Right hindlimb (tissue), 1 donor: ENCODE measurements at places on chromosomes 7 and 10.
A peak's percentile ranks its signal among the peaks of the same experiment; 100 is the strongest.

DNA sequence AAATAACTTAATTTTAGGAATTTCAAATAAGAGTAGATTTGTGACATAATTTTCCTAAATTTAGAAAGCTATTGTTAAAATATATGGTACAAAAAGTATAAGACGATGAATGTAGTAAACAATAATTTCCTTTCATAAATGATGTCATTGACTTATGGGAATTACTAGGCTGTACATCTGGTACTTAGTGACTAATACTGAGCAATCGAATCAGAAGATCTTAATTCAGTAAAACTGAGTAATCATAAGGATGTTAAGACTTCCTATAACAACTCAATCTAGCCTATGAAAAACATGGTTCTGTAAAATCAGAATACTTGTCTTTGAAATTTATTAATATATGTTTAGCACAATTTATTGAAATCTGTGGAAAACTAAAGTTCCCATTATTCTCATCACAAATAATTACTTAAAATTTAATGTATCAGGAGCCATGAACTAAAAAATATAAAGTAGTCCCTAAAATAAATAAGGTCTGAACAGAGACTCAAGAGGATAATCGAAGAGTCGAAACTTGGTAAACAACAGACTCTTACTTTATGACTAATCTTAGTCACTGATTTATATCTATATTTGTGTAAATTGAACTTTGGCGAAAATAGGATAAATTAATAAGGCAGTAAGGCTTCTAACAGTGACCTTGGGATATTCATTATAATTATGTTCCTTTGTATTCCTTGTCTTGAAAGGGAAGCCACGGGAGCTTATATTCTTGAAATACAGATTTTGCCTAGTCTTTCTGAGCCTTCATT lies 142.1 kb downstream of the HGF start:
- DNase-seq: no peak

GRCh38 chr7:45420843-45421495 lies 153.2 kb upstream of the ADCY1 start:
- DNase-seq: peak; percentile 33

- no peak for DNase-seq
Observed at GRCh38 chr7:69706070-69706469, 107.8 kb downstream of the AUTS2 start.

GRCh38 chr7:44824894-44825526 lies 22.9 kb downstream of the H2AZ2 start:
- DNase-seq: no peak

- no peak for DNase-seq
Observed at GRCh38 chr7:35419391-35419755, 165.5 kb upstream of the TBX20 start.

DNA sequence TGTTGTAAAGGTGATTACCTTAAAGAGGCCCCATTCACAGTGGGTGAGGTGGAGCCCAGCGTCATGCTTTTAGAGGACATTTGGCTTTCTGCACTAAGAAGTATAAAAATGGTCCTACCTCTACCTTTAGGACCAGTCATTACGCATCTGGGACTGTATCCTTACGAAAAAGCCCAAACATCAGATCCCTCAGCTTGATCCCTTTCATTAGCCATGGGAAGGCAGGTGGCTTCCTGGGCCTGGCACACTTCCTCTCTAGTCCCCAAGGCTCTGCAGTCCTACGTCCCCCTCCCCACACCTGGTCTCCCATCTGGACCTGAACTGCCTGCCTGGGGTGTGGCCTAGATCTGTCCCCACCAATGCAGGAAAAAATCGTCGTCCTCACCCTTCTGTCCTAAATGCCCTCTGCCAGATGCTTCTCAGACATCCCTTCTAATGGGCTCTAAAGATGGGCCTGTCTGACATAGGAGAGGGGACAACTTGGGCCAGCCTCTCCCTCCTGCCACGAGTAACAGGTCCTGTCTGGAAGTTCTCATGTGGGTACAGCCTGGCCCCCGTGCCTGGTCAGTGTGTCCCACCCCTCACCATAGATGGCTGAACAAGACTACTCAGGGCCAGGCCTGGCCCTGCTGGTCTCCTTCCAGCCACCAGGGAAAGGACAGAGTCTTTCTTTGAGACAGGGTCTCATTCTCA lies 11.8 kb upstream of the SLC18A3 start:
- DNase-seq: no peak

DNA sequence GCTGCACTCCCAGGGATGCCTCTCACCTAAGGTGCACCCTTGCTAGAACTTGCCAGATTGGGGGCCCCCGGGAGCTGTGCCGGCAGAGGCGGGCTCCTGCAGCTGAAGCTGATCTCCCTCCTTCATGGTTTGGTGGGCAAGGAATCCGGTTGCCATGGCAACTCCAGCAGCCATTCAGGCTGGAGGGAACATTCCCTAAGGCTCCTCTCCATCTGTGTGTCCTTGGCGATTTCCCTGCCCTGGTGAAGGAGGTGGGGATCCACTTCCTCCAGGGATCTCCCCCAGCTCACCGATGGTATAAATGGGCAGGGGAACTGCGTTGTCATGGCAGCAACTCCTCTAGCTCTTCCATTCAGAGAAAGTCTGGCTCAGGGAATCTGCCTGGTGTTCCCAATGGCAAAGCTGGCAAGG lies 49.6 kb upstream of the GPR158 start:
- no peak for DNase-seq

DNA sequence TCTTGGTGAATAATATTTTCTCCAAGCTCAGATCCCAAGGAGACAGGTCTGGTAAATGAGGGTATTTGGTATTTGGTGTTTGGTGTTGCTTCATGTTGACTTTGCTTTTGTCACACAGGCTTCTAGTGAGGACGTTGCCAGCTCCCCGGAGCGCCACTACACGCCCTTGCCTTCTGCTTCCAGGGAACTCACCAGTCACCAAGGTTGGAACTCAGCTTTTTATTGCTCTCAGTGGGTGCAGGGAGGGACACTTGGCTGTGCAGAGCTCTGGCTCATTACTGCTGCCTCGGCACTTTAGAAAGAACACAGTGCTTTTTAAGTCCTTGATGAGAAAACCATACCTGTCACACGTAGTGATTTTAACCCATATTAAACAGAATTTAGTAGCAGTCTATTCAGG lies 892.9 kb downstream of the LRMDA start:
- DNase-seq: no peak

GRCh38 chr10:61244261-61244775 lies 208.9 kb downstream of the TMEM26 start:
- no peak for DNase-seq

DNA sequence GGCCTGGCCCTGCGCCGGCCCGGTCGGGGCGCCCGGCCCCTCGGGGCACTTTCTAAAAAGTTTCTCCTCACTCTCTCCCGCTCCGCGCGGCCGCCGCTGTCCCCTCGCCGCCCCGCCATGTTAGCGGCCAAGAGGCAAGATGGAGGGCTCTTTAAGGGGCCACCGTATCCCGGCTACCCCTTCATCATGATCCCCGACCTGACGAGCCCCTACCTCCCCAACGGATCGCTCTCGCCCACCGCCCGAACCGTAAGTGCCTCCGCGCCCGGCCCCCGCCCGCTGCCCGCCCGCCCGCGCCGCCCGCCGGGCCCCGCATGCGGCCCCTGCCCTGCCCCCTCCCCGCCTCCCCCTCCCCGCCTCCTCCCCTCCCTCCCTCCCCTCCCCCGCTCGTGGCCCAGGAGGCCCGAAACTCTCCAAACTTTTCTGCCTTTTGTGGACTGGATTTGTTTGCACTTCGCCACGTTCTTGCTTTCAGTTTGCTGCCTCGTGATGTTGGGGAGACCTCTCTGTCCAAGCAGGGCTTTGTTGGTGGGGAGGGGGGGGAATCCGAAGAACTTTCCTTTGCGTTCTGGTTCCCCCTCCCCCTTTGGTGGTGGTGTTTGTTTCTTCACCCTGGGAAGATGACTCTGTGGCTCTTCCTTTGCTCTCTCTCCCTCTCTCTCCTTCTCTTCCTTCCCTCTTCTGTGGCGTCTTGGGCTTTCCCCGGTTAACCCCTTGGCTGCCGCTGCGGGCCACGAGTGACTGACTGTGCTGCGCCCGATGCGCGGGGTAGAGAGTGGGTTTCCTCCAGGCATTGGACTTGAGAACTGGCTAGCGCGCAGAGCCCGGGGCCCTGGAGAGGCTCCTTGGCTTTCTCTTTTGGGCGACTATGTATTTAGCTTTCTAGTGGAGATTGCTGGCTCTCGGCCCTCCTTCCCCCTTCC lies 1.6 kb downstream of the TCF7L2 start:
- DNase-seq: peak; percentile 89

- peak; percentile 12 for DNase-seq
Observed at GRCh38 chr10:78769526-78769925, 299.2 kb upstream of the ZMIZ1 start.

- DNase-seq: no peak
Observed at GRCh38 chr10:131891929-131892805, 8.6 kb upstream of the PPP2R2D start.

DNA sequence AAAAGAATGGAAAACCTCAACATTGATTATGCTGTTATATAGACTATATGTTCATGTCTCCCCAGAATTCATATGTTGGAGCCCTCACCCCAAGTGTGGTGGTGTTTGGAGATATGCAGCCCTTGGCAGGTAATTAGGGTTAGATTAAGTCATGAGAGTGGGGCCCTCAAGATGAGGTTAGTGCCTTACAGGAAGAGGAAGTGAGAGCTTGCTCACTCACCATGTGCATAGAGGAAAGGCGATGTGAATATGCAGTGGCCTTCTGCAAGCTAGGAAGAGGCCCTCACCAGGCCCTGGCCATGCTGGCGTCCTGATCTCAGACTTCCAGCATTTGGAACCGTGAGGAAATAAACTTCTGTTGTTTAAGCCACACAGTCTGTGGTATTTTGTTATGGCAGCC lies 14.8 kb downstream of the ZNF33A start:
- DNase-seq: no peak
